Spleen (tissue), 13 donors: ENCODE measurements at places on chromosomes 11 and 22. TPM values are rescaled to one million over a fixed set of nuclear protein-coding genes. Genes with fewer than 3 reads are reported as not detected.

Gene TRPM5
- not detected for total RNA-seq

Gene CLMP
- total RNA-seq, result 8.5 TPM

Gene SLC22A8
- total RNA-seq, result not detected

Gene LYVE1
- total RNA-seq, result 83.4 TPM

Gene SHANK3
- 83.5 TPM for total RNA-seq

DNA sequence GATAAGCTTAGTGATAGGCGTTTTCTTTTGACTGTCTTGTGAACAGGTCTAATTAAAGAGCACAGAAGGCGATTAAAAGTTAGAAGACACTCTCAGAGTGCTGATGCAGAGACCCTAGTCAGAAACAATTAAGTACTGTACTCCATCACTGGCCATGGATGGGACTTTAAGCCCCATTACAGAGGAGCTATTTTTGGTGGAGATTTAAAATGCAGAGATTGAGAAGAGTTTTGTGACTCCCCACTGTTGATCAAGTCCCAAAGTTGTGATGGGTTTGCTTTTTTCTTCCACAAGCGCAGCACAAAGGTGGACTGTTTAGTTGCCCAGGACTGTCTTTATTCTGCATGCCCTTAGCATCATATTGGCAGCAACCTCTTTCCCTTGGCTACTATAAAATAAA, 978 bp downstream of the LUZP2 start:
- DNase-seq, result no peak

DNA sequence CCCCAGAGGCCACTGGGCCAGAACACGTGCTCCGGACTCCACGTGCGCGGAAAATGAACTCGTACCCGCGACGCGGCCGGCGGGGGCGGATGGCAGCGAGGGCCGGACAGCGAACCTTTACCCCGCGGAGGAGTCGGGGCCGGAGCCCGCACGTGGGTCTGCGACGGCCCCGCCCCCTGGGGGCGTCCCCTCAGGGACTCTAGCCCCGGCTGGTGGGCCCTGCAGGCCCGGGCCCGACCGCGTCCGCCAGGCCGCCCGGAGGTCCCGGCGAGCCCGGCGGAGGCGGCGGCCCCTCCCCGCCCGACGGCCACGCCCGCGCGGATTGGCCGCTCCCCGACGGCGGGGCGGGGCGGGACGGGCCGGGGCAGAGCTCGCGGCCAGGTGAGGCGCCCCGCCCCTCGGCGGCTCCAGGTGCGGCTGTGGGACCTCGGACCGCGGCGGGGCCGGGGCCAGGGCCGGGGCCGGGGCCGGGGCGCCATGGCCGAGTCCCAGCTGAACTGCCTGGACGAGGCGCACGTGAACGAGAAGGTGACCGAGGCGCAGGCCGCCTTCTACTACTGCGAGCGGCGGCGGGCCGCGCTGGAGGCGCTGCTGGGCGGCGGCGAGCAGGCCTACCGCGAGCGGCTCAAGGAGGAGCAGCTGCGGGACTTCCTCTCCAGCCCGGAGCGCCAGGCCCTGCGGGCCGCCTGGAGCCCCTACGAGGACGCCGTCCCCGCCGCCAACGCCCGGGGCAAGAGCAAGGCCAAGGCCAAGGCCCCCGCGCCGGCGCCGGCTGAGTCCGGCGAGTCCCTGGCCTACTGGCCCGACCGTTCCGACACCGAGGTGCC, at the start of gene FAM83F:
FAM83F (plus strand) TSS at position 389 of the 827 bp plus-strand sequence; CDS start at position 478, 89 bp downstream.
- peak; percentile 77 for DNase-seq

DNA sequence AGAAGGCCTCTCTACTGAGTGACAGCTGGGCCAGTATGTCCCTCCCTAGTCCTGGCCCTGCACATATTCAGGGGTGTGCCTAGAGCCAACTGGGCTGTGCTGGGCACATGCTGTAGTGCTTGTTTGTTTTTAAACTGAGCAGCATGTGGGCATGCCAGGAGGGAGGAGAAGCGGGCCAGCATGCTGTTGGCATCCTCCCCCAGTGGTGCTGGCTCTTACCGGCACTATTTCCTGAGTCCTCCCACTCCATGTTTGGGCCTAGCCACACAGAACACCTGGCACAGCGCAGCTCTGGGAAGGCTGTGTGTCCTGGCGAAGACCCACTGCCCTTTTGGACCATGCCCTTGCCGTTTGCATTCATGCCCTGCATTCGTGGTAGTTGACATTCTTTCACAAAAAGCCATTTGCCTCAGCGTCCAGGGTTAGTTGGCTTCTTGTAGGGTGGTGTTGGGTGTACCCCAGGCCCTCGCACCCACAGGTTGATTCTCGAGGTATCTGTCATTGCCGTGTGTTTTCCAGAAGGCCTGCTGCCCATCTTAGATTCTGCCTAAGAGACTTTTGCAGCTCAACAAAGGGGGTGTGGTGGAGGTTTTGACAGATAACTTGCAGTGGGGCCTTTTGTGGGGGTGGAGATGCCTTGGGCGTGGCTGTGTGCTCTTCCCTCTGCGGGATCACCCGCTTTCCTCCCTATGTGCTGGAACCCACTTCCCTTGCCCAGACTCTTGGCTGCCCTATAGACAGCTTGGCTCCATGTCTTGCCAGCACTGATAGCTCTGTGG, 13.6 kb downstream of the DGCR8 start:
- DNase-seq, result peak; percentile 30

DNA sequence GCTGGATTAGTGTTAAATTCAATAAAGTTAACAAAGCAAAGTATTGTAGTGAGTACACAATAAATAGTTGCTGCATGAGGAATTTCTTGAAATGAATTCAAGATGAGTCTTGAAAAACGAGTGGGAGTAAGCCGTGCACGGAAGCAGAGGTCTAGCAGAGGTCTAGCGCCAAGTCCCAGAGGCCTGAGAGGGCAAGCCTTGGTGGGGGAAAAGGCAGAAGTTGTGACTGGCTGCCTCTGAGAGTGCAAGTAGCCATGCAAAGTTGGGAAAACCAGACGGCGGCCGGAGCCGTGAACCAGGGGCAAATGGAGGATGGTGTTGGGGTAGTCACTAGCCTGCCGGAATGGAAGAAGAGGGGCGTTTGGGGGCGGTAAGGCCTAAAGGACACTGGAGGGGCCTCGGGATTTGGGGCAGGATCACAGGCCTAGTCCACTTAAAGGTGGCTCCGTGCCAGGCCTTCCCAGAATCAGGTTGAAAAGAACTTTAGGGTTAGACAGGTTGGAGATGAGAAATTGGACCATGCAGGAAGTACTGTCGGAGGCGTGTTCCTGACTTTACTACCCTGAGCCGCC, 379 bp upstream of the SLC3A2 start:
- DNase-seq, result peak; percentile 87

GRCh38 chr11:61959114-61959513, 8.3 kb downstream of the FTH1 start:
- DNase-seq, result peak; percentile 38

- no peak for DNase-seq
Observed at GRCh38 chr11:128508770-128509510, 78.4 kb downstream of the ETS1 start.
